Activated T-helper 1 cell treated with Interleukin-2 at 50 U/mL for 16 hours (primary cell): ENCODE measurements at places on chromosomes 12 and 14.

GRCh38 chr12:68896881-68897540 is 36.0 kb downstream of the CPM start:
- no peak for DNase-seq

GRCh38 chr12:68264158-68264855 is 10.9 kb upstream of the IL22 start:
- no peak for DNase-seq

GRCh38 chr12:28618171-28618570 is 427.9 kb downstream of the CCDC91 start:
- no peak for DNase-seq

DNA sequence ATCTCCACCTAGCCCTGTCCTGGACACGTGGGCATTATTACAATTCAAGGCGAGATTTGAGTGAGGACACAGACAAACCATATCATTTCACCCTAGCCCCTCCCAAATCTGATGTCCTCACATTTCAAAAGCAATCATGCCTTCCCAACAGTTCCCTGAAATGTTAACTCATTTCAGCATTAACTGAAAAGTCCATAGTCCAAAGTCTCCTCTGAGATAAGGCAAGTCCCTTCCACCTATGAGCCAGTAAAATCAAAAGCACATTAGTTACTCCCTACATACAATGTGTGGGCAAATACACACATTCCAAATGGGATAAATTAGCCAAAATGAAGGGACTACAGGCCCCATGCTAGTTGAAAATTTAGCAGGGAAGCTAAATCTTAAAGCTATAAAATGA is 546.0 kb upstream of the LMO3 start:
- no peak for DNase-seq

GRCh38 chr12:77204083-77204482 is 138.7 kb upstream of the E2F7 start:
- no peak for DNase-seq

GRCh38 chr12:57765003-57765697 is 1.7 kb downstream of the CYP27B1 start:
- no peak for DNase-seq

GRCh38 chr14:60323199-60323896 is 74.3 kb downstream of the PPM1A start:
- no peak for DNase-seq

DNA sequence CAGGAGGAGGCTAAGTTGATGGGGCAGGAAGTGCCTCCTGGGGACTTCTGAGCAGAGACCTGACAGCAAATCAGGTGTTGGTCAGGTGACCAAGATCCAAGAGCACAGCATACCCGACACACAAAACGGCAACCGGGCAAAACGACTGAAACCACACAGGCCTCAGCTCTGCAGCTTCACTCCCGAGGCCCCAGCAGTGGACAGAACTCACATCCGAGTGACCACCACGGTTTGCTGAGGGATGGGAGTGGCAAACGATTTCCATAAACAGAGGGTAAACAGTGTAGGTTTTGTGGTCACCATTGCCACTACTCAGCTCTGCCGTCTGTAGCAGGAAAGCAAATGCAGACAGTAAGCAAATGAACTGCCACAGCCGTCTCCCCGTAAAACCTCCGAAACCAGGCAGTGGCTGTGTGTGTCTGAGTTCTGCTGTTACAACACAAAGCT is 14.4 kb downstream of the CHFR start:
- DNase-seq = no peak

- no peak for DNase-seq
Measured at GRCh38 chr14:63508033-63508432, 35.1 kb downstream of the PPP2R5E start.
